NCI-H1436 treated with DMSO at 0.1 percent for 48 hours (cell line): ENCODE measurements at places on chromosomes 1 and 21.

DNA sequence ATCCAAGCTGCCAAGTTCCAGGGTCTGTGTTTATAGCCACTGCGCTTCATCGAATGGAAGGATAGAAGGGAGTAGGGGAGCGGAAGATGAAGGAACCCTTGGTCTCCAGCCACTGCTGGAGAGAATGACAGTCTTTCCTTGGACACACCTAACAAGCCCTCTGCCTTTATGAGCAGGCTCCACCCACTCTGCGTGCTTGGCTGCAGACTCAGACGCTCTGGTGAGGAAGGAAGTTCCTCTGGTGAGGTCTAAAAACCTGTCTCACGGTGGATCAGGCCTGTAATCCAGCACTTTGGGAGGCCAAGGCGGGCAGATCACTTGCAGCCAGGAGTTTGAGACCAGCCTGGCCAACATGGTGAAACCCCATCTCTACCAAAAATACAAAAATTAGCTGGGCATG lies 55.4 kb downstream of the MATN1 start:
- DNase-seq = no peak

GRCh38 chr1:7383671-7384520 lies 387.2 kb upstream of the VAMP3 start:
- DNase-seq = no peak

DNA sequence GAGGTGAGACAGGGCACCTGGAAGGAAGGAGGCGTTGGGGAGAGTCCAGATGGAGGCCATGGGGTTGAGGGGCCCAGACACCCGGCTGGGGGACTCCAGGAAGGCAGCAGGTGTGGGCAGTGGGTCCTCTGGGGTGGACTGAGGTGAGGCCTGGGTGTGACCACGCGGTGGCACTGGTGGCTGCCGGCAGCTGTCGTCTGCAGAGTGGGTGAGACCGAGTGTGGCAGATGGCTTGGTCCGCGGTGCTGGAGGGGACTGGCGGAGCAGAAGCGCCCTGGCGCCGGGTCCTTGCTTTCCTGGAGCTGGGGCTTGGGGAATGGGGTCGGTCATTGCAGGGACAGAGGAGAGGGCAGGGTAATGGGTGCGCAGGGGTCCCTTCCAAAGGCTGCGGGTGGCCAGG lies 12.5 kb downstream of the AGRN start:
- DNase-seq = no peak

GRCh38 chr1:163066168-163066567 lies 3.0 kb upstream of the RGS4 start:
- DNase-seq = no peak

GRCh38 chr1:3222042-3222692 lies 153.2 kb downstream of the PRDM16 start:
- DNase-seq = no peak

DNA sequence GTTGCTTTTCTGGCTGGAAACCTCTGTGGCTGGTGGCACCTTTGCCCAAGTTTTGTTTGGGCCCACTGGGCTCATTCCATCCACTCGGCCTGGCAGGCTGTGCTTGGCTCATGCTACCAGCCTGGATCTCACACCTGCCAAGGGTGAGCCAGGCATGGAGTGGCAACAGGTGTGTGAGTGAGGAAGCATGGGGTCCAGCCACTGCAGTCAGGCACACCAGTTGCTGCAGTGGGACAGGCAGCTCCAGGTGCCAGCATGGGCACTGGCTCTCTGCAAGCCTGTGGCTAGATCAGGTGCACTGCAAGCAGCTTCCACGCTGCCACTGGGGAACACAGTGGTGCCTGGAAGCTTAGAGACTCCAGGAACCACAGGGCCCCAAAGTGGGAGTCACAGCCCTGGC lies 57.0 kb downstream of the NUP210L start:
- no peak for DNase-seq

DNA sequence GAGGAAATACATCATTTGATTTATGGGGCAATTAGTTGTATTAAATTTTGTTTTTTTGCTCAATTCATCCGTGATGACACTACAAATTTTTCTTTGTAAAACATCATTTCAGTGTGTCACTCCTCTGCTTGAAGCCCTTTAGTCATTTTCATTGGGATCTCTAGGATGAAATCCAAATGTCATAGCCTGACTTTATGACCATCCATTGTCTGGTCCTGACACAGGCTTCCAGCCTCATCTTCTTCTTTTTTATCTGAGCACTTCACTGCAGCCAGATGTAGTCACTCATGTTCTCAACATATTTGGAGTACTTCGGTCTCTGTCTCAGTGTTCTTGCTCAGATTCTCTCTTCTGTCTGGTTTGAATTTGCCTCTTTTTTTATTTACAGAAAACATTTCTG lies 173.1 kb downstream of the HMCN1 start:
- DNase-seq = no peak

DNA sequence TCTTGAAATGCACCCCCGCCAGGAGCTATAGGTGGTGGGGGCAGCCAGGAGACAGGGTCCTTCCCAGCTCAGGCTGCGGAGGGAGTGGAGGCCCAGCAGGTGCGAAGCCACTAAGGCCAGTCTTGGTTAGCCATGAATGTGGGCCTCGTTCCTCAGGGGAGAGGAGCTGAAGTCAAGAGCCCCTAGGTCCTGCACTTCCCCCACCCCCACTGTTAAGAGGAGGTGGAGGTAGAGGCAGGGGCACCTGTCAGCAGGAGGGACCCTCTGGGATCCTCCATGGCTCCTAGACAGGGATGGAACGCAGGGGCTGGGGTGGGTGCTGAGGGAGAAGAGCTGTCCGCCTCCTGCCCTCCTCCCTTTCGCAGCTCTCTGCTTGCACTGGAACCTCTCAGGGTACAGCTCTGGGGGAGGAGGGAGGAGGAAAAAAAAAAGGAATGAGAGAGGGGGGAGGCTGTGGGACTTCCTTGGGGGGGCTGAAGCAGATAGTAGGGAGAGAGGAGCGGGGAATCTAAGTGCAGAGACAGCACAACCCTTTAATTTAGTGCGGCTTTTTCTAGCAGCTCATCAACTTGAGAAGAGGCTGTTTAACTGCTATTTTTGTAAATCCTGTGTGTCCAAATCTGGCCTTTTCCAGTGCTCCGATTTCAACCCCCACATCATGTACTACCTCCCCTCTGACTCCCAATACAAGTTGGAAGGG lies 37.0 kb downstream of the MATN1 start:
- DNase-seq = no peak

DNA sequence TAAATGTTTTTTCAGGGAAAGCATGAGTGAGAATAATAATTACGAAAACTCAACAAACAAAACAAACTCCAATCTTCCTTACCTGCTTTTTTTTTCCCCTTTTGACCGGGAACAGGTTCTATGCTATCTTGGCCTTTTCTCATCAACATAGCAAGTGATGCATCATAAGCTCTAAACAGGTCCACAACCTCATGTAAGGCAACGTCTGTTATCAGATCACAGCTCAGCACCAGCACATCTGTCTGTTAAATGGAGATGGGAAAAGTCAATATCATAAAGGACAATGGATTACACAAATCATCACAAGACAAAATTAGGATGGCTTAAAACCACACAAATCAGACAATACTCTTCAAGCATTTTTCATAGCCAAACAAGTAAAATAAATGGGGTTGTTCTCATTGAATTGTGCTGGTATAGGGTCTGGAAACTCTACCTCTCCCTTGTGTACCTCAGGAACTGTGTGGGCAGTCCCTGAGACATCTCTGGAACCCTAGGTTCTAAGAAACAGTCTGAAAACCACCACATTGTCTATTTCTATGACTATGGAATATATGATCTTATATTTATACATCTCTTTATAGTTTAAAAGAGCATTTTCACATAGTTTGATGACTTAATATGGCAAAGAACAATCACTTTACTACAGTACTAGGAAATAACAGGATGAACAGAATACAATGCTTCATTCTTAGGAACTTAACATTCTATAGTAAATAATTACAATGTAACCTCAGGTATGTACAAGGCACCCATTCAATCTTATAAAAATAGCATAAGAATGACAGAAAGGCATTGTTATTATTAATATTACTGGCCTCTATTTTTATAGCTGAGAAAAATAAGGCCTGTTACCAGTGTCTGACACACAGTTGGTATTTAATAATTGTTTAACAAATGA lies 44.7 kb downstream of the EIF2B3 start:
- DNase-seq = no peak

DNA sequence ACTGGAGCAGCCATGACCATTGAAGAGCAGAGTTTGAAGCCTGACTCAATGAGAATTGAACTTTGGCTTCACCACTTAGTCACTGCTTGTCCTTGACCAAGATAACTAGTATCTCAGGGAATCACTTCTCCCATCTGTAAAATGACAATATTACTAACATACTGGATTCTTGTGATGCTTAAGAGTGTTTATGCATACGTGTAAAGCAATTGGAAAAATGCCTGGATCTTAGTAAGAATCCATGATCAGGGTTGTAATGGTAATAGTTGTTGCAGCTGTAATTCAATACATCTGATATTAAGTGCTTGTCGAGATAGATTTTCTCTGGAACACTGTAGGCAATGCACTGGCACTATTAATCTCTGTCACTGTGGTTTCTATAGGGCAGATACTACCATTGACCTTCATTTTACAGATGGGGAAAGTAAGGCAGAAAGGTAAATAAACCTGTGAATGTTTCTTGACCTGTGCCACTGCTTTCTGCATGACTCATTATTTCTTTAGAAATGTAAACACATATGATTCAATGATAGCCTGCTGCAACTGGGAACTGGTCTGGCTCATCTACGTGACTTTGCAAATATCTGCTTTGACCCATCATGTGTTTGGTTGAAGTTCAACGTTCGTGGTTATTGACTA lies 662.5 kb downstream of the PLA2G4A start:
- no peak for DNase-seq

- DNase-seq = no peak
These were observed 203.2 kb upstream of the USP24 start for GRCh38 chr1:55418208-55419000.

GRCh38 chr1:61013946-61014667 lies 68.3 kb upstream of the NFIA start:
- no peak for DNase-seq

- DNase-seq = no peak
These were observed 6.2 kb upstream of the CENPS start for GRCh38 chr1:10424034-10424433.

- DNase-seq = no peak
These were observed 2.3 kb downstream of the HIPK1 start for GRCh38 chr1:113931451-113931851.
